ENCODE measurements at places on chromosomes 16 and 17. TPM values are rescaled to one million over a fixed set of nuclear protein-coding genes. Genes with fewer than 3 reads are reported as not detected.

- DNase-seq, result peak; percentile 60
Measured at GRCh38 chr16:49021136-49021535, 260.5 kb downstream of the CBLN1 start.

The HSD11B2 gene
- 0.78 TPM for total RNA-seq

- DNase-seq, result no peak
Measured at GRCh38 chr17:56812901-56813388, 20.8 kb downstream of the C17orf67 start.

The DCXR gene
- 59.6 TPM for total RNA-seq

The PLLP gene
- total RNA-seq, result 20.9 TPM

- DNase-seq, result no peak
Measured at GRCh38 chr17:82822281-82822680, 17.5 kb downstream of the ZNF750 start.

The CEP112 gene
- 2.0 TPM for total RNA-seq

DNA sequence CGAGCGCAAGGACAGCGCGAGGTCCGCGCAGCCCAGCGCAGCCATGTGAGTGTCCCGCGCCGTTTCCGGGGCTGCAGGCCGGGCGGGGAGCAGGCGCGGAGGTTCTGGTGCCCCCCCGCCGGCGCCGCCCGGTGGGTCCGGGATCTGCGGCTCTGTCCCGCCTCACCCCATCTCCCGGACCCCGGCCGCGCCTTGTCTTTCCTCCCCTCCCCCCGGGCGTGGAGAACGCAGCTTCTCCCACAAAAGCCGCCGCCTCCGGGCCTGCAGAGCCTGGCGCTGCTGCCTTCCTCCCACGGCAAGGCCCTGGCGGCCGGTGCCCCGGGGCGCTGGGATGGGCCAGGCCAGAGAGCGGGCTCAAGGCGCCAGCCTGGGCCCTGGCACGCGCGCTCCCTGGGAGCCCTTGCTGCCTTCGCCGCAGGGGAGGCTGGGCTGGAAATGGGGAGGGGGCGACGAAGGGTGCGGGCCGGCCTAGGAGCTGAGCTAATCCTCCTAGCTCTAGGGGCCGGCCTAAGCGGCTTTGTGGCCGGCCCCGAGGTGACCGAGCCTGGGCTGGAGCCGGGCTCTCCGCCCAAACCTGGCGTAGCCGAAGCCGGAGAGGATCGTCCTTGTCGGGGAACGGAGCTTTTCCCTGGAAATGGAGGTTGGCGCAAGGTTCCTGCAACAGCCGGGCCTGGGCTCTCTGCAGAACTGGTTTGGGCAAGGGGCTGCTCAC lies 397 bp downstream of the RIPOR1 start:
- DNase-seq, result no peak

GRCh38 chr17:5874486-5874885 lies 195.7 kb upstream of the WSCD1 start:
- DNase-seq, result no peak

- DNase-seq, result peak; percentile 75
Measured at GRCh38 chr16:62225675-62226074, 189.4 kb upstream of the CDH8 start.

- no peak for DNase-seq
Measured at GRCh38 chr17:29243792-29244191, 2.9 kb upstream of the CRYBA1 start.

DNA sequence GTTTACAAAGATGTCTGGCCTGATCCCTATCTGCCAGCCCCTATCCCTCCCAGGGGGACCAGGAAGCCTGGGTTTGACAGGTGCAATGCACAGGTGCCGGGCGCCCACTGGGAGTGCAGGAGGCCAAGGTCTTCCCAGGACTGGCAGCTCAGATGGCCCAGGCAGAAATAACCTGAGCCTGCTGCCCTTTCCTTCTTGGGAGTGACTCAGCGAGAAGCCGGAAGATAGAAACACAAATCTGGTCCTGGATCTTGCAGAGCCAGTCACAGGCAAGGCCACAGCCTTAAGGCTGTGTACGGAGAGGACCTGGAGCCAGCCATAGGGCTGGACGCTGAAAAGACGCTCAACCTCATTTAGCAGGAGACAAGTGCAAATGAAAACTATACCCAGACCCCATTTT lies 27.7 kb downstream of the GPR142 start:
- no peak for DNase-seq

The OR4D2 gene
- not detected for total RNA-seq

DNA sequence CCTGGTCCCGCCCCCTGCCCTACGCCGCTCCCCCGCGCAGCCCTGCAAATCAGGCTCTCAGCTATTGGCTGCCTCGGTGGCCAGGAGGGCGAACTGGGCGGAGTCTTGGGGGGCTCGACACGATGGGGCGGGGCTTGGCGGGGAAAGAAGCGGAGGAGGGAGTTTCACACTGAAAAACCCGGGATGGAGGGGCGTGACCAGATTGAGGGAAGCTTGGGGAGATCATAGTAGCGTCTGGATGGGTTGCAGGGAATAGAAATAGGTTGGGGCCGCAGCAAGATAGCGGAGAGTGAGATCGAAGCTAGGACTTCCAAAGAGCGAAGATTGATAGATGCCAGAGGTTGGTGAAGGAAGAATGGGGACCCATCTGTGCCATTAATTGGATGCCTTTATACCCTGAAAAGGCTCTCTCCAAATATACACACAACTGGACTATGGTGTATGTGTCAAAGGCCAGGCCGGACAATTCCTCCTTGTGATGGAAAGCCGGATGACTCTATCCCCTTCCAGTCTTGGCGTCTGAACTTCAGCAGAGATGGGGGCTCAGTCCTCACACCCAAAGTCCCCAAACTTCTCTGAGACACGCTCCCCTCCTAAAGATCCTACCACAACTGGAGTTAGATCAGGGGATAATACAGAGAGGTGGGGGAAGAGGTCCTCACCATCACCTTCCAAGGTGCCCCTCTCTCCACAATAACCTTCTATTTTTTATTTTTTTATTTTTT lies 376 bp upstream of the STAC2 start:
- no peak for DNase-seq

The SLC35G6 gene
- not detected for total RNA-seq

DNA sequence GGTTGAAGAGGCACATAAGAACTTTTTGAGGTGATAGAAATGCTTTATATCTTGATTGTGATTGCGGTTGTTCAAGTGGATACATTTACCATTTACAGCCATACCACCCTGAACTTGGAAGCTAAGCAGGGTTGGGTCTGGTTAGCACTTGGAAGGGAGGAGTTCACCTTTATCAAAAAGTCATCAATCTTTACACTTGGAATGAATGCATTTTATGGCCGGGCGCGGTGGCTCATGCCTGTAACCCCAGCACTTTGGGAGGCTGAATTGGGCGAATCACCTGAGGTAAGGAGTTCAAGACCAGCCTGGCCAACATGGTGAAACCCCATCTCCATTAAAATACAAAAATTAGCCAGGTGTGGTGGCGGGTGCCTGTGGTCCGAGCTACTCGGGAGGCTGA lies 9.5 kb upstream of the GJD3 start:
- DNase-seq, result no peak

DNA sequence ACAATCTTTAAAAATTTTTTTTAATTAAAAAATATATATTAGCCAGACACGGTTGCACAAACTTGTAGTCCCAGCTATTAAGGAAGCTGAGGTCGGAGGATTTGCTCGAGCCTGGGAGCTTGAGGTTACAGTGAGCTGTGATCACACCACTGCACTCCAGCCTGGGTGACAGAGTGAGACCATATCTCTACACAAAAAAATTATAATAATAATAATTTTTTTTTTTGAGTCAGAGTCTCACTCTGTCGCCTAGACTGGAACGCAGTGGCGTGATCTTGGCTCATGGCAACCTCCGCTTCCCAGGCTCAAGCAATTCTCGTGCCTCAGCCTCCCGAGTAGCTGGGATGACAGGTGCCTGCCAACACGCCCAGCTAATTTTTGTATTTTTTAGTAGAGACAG lies 23.8 kb downstream of the LITAF start:
- DNase-seq, result no peak

DNA sequence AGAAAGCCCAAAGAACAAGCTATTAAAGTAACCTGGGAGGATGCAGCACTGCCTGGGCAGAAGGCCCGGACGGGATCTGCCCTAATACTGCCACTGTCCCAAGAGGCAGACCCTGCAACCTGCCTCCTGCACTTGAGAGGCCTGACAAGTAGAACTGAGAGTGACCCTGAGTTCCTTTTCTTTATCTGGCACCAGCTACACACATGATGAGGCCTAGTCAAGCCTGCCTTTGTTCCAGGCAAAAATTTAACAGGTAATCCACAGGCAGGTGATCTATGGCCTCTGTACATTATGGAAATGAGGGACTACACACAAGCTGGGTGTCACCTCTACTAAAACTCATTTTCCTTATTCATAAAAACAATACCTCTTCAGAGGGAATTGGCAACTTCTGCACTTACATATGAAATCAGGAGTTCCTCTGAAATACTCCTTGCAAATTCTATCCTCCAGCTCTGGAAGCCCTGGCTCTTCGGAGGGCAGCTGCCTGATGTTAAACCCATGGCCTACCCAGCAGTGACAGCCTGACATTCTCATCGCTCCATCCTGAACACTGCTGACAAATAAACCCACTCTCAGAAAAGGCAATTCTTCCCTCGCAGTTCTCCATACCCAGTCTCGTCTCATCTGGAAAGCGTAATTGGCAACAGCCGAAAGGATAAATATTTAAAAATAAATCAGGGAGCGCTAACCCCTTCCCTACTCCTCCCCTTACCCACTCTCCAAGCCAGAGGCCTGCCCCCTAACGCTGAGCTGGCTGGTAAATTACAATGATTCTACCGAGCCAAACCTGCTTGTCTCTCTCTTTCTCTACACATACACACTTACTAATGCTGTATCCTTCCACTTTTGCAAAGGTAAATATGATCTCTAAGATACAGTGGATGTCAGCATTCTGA lies 2.5 kb upstream of the ZFHX3 start:
- DNase-seq, result no peak

The DCTPP1 gene
- 84.4 TPM for total RNA-seq

The CDT1 gene
- 26.3 TPM for total RNA-seq

The KRTAP1-5 gene
- not detected for total RNA-seq

Data from foreskin keratinocyte (primary cell).